ENCODE measurements at places on chromosomes 12 and 14. TPM values are rescaled to one million over a fixed set of nuclear protein-coding genes. Genes with fewer than 3 reads are reported as not detected.
A peak's percentile ranks its signal among the peaks of the same experiment; 100 is the strongest.

- DNase-seq: peak; percentile 27
Measured at GRCh38 chr12:75208856-75209811, 505 bp downstream of the KCNC2 start.

- no peak for DNase-seq
Measured at GRCh38 chr12:131732996-131733615, 22.2 kb downstream of the SFSWAP start.

MRPL52 gene
- 174 TPM for total RNA-seq

- peak; percentile 59 for DNase-seq
Measured at GRCh38 chr14:22319526-22320361, 269.3 kb downstream of the DAD1 start.

GRCh38 chr12:127237151-127237550 lies 1029.8 kb upstream of the TMEM132C start:
- no peak for DNase-seq

- no peak for DNase-seq
Measured at GRCh38 chr14:52052288-52052943, 16.4 kb downstream of the NID2 start.

DNA sequence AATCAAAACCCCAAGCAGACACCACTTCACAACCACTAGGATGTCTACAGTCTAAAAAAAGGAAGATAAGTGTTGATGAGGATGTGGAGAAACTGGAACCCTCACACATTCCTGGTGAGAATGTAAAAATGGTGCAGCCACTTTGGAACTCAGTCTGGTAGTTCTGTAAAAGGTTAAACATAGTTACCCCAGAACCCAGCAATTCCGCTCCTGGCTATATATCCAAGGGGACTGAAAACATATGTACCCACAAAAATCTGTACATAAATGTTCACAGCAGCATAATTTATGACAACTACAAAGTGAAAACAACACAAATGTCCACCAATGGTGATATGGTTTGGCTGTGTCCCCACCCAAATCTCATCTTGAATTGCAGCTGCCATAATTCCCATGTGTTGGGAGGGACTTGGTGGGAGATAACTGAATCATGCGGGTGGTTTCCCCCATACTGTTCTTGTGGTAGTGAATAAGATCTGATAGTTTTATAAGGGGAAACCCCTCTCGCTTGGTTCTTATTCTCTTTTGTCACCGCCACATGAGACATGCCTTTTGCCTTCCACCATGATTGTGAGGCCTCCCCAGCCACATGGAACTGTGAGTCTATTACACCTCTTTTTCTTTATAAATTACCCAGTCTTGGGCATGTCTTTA lies 46.8 kb downstream of the PRKAB1 start:
- no peak for DNase-seq

DNA sequence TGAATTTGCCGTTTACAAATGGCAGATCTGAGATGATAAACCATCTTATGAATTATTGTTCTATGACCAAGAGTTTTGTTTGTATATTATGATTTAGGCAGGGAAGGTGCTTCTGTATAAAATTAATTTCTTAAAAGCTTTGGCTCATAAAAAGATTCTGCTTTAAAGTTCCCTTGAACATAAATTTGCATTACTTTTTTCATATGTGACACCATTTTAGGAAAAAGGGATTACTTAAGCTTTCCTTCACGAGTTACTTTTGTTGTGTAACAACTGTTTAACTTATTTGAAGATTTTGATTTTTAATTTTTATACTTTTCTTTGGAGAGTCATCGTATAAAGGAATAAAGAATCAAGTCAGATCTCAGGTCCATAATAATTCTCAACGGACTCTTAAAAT lies 3.3 kb downstream of the ETNK1 start:
- DNase-seq: no peak

POC1B gene
- 18.2 TPM for total RNA-seq

DNA sequence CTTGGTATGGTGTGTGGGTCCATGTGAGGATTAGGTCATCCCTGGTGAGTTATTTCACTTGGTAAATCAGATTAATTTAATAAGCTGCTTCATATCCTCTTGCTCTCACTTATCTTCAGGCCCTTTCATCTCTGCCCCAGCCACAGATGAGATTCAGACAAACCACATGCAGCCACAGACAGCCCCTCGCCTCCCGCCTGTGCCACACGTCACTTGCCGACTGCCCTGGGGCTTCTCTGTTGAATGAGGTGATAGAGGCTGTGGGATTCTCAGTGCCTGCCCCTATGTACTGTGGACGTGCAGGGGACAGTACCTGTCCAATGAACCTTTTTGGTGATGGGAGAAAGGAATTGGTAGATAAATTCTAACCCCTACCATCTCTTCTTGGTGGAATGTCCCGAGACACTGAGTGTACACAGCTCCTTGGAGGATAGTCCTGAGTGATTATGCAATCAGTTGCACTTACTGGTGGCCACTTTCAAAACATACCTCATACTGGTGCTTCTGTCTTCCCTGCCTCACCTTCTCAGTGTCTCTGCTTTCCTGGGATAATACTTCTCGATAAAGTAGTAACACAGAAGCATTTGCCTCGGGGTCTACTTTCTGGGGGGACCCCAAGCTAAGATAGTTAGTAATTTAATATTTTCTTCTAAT lies 248.7 kb downstream of the TTC6 start:
- DNase-seq: no peak

DNA sequence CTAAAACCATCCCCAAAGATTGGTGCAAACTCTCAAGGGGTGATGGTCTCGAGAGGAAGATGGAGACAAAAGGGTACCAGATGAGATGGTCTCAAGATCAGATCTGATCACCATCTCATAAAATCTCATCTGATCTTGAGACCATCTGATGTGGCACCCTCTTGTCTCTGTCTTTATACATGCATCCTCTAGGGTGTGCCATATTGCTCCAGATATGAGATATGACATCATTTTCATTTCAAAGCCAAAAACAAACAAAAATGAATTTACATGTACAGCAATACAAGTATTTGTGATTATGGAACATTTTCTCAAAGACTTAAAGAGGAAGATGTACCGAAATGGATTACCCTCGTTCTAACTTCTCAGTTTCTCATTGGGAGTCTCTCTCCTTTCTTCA lies 787.2 kb downstream of the GALC start:
- DNase-seq: no peak

COX8C gene
- total RNA-seq: not detected

DNA sequence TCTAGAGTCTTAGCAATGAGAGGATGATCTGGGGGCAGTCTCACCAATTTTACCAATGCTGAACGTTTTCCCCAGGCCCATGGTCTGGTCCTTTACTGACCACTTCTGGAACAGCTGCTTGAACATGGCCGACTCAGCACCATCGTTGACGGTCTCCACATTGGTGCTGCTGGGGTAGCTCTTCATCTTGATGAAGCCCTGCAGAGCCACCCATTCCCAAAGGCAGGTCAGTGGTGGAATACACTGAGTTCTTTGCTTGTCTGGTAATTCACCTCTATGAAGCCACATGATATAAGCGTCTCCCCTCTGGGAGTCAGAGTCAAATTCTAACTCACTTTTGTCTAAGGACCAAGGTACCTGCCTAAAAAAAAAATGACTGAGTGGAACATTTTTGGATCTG lies 10.2 kb downstream of the AVIL start:
- DNase-seq: no peak

DNA sequence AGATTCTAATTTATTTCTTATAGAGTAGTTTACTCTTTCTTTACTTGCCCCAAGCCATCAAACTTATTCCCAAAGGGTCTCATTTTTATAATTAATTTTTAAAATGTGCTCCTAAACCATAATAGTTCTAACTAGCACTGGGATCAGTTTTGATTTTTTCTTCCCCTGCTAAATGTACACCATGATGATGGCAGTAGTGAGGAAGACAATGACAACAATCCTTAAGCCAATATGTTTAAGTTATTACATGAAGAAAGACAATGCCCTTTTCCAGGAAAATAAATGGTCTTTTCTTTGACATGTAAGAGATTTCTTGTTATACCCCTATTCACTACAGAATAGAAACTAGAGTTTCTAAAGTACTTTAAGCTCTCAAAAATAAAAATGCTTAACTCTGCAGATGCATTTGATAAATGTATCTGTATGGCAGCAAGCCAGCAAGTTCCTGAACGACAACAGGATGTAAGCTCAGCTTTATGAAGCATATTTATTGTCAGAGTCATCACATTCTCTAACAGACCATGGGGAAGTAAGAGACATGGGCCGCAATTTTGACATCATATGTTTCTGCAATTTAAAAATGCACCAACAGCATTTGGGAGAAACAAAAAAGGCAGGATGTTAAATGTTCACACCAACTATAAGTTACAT lies 36.0 kb upstream of the SNX6 start:
- peak; percentile 89 for DNase-seq

DNA sequence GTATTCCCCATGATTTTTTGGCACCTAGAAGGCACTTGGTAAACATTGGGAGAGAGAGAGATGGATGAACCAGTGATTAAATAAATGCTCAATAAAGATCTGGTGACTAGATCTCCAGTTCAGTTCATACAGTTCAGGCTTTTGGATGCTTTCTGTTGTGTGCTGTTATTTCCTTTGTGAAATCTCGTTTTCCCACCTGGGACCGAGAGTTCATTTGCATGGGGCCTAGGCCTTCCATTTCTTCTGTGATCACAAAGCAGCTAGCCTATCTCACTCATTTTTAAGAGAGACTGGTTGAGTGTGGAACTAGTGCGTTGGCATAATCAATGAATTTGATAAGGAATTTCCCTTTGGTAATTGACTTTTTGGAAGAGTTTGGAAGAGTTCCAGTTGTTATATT lies 104.0 kb downstream of the VRK1 start:
- no peak for DNase-seq
